ENCODE measurements at places on chromosomes 3 and 15.

- no peak for DNase-seq
These were observed 91.5 kb downstream of the ATG7 start for GRCh38 chr3:11363715-11364114.

DNA sequence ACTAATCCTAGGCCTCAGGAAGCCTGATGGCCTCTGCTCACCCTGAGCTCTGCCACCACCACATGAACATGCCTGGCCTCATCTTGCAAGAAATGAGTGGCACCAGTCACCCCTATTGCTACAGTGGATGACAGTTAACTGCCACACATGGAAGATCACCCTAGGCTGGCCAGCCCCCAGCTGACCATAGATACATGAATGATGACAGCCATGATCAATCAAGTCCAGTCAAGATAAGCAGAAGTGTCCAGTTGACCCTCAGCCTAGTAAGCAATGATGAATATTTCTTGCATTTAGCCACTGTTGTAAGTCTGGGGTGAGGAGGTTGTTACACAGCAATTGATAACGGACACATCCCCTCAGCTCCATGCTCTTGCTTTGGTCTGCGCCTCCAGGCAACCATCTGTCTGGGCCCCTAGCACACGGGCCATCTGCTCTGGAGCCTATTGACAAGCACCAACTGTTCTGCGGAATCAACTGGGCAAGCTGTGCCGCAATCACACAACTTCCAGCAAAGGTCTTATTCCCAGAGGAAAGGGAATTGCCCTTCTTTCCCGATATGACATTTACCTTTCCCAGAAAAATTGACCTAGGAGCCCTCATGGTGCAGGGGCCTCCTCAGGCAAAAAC lies 2.2 kb upstream of the LYZL4 start:
- no peak for DNase-seq

DNA sequence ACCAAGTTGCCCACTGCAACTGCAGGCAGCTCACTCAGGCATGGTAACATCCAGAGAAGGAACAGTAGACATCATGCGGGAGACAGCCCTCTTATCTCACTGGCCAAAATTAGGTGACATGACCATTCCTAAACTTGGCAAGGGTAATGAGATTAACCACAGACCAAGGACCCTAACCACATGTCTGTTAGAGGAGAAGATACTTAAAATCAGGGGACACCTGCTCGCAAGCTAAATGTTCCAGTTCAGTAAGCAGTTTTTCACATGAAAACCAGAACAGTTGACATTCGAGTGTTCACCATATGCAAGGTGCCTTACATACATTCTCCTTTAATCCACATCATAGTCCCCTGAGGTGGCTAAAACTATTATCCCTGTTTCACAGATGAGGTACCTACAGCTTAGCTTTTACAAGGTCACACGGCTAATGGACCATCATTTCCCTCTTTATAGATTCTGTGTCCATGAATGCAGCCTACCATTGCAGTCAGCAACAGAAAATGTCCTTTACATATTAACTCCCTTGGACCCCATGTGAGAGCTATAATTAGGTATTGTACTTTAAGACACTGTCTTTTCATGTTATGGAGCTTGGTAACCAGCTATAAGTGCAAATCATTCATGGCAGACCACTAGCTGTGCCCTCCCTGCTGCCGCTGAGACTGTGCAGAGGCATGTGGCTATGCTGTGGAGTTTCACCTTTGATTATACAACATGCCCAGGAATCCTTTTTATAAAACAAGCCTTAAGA lies 154.1 kb downstream of the LIPC start:
- DNase-seq, result no peak

DNA sequence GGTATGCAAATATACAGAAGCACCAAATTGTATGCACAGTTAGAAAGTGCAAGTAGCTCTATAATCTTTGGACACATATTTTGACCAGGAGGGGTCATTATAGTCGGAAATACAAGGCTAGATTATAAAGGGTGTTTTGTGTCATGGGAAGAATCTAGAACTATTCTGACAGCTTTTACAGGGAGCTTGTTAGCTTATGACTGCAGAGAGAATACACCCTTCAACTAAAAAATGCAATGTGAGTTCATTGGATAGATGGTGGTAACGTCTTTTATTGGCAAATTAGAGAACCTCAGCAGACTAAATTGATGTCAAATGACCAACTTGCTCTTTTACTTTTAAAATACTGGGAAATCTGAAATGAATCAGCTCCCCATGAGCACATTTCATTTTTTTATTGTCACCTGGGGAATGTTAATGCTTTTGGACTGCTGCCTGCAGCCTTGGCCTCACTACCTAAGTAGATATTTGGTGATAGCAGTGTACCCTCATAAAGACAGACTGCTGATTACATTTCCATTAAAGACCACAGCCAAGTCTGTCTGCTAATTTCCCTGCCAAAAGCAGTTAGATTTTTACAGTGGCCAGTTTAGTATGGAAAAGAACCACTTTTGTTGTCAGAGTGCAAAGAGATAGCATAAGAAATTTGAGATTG lies 515.9 kb upstream of the DPPA4 start:
- DNase-seq, result no peak

DNA sequence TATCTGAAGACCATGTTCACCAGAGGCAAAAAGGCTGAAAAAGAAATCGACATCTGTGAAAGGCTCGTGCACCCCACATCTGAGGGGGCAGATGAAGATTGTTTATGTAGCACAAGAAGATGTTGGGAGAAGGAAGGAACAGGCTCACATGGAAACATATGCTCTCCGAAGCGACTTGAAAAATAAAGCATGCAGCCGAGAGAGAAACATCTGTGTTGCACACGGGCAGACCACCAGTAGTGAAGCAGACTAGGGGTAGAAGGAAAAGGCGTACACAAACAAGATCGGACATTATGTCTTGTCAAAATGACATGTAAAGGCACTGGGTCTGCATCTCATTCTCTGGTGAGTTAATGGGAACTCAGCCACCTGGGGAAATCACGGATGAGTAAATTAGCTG lies 356.5 kb downstream of the ZIC4 start:
- DNase-seq, result no peak

Measured in CD4-positive, alpha-beta T cell treated with Interleukin-4 for 1 hour (primary cell).